ENCODE measurements at places on chromosomes 13 and 19.

DNA sequence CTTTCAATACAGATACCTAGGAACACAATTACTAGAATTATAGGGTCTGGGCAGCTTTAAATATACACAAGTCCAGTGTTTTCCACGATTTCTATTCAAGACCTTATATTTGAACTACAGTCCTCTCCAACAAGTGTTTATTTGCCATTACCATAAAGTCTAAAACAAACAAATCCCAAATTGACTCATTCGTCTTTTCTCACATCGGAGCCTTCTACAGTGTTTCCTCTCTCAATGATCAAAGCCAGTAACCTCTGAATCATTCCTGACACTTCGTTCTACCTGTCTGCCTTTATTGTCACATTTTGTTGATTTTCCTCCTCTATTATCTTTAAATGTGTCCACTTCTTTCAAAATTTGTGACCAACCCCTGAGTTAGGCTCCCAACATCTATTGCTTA is 1356.5 kb upstream of the SLC10A2 start:
- DNase-seq: no peak

- no peak for DNase-seq
Observed at GRCh38 chr13:20451397-20451796, 74.3 kb downstream of the CRYL1 start.

- no peak for DNase-seq
Observed at GRCh38 chr19:18339723-18340122, 675 bp upstream of the PGPEP1 start.

- no peak for DNase-seq
Observed at GRCh38 chr19:13152356-13152973, 2.3 kb downstream of the IER2 start.

GRCh38 chr13:27661017-27661416 is 39.3 kb downstream of the POLR1D start:
- no peak for DNase-seq

- DNase-seq: no peak
Observed at GRCh38 chr13:73850104-73850873, 283.9 kb downstream of the KLF12 start.

DNA sequence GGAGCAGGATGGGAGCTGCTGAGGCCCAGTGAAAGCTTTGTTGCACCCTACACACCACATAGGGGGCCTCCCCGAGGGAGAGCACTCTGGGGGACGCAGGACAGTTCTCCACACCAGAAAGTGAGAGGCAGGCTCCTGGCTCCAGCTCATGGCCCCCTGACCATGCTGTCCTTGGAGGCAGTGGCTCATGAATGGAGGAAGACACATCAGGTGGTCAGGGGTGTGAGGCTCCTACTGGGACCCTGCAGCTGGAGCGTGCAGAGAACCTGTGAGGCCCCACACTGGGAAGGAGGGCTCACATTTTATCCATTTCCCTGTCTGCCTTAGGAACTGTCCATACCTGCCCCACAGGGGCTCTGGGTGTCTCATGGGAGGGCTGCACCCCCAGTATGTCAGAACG is 85.3 kb downstream of the ZNF536 start:
- no peak for DNase-seq

DNA sequence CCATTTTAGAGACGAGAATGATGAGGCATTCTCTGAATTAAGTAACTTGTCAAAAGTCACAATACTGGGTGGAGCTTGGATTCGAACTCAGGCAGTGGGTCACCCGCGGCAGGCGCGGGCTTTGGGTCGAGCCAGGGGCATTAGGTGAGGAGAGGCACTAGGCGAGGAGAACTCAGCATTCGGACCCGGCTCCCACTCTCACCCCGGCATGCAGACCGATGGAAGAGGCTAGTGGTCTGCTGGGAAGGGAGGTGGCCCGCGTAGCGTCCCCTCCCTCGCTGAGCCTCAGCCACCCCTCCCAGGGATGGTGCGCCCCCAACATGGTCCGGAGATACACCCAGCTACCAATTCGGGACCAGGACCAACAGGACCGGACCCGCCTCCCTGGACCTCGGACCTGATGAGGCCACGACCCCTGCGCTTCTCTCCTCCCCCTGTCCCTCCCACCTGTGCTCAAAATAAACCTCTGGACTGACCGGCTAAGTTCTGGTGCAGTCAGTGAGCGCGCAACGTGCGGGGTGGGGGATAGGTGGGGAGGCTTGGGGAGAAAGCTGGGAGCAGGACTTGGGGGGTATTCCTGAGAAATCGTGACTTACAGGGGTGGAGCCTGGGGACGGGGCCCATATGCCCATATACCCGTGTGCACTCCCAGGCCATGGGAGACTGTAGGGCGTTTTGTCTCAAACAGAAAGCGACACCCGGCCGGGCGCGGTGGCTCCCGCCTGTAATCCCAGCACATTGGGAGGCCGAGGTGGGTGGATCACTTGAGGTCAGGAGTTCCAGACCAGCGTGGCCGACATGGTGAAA is 1.3 kb upstream of the SNAPC2 start:
- no peak for DNase-seq

GRCh38 chr13:47897411-47898050 is 103.5 kb downstream of the SUCLA2 start:
- DNase-seq: no peak

- no peak for DNase-seq
Observed at GRCh38 chr13:80618781-80619180, 277.9 kb upstream of the SPRY2 start.

GRCh38 chr13:94057618-94058186 is 421.8 kb downstream of the DCT start:
- DNase-seq: no peak

- no peak for DNase-seq
Observed at GRCh38 chr13:52949044-52949443, 79.6 kb upstream of the OLFM4 start.

- no peak for DNase-seq
Observed at GRCh38 chr19:16361254-16361653, 36.6 kb downstream of the KLF2 start.

DNA sequence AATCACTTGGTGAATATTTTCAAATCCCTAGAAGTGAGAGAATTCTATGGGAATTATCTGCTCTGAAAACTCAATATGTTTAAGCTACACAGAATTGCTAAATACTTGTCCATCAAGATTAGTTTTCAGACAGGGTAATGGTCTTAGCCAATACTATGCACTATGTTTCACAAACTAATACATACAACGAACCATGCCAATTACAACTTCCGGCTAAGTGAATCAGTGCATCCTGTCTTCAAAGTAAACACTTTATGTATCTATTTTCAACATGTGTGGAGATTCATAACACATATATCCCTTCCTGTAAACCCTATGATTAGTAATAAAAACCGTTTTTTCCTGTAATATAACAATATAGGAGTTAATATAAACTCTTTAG is 181.5 kb downstream of the POSTN start:
- no peak for DNase-seq

DNA sequence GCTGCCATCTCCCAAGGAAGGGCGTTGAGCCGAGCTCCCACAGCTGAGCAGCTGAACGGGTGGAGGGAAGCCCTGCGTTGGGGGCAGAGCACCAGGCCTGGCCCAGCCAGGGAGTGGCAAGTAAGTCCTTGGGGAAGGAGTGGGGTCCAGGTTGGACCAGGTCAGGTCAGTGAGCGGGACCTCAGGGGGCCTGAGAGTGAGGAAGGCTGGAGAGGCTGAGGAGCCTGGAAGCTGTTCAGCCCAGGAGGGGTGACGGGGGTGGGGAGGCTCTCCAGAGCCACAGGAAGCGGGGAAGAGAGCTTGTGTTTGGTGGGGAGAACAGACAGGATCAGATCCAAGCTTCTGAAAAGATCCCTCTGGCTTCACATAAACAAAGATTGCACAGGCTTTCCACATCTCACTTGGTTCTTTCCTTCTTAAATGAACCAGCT is 55.4 kb upstream of the ATP12A start:
- no peak for DNase-seq

DNA sequence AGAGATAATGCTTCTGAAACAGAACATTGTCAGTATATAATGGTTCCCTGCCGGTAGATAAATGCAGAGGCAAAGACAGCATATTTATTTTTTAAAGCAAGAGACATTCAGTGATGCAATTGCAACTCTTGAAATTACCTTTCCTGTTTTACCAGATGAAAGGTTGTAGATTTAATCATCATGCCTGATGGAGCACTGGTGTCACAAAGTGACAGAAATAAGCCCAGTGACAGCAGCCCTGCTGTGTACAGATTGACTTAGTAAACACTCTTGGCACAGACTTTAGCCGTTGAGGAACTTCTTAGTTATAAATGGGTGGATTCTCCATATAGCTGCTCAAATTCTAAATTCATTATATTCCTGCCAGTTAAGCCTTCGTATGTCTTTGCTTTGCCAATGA is 172.5 kb downstream of the ITGBL1 start:
- no peak for DNase-seq

DNA sequence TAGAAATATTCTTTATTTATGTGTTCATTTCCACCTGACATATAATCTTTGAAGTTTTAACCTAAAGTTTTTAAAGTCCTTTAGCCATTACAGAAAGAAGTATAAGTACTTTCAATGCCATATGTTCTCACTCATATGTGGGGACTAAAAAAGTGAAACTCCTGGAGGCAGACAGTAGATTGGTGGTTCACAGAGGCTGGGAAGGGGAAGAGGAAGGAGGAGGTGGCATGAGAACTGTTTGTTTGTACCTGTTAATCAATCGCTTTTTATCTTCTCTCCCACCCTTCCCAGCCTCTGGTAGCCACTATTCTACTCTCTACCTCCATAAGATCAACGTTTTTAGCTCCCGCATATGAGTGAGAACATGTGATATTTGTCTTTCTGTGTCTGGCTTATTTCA is 131.1 kb downstream of the MYO16 start:
- DNase-seq: no peak

DNA sequence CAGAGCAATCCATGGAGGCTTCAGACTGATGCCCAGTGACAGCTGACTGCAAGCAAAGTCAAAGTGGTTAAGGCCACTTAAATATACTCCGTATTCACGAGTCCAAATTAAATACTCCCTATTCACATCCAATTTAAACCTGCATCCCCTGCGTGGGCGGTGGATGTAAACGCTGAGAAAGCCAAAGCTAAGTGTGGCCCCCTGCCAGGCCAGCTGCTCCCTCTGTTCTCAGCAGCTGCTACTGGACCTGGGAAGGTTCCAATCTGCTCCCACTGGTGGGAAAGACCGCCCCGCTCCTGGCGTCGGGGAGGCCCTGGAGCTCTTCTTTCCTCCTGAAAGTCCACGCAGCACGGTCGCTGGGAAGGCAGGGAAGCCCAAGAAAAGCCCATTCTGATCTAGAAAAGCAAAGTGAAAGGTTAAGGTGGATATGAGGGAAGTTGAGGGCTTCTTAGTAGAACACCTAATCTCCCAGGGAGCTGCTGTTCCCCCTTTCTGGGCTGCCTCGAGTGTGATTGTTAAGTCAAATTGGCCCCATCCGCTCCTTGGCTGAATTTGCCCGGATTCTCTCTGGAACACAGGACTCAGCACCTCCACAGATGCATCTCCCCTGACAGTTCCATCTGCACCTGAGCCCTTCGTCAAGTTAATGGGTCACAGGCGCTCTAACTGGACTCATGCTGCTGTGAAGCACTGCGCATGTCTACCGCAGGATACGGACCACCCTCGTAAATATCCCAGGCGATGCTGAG is 205.5 kb downstream of the USP12 start:
- no peak for DNase-seq

GRCh38 chr19:42132851-42133528 is 744 bp upstream of the POU2F2 start:
- DNase-seq: peak; percentile 85

DNA sequence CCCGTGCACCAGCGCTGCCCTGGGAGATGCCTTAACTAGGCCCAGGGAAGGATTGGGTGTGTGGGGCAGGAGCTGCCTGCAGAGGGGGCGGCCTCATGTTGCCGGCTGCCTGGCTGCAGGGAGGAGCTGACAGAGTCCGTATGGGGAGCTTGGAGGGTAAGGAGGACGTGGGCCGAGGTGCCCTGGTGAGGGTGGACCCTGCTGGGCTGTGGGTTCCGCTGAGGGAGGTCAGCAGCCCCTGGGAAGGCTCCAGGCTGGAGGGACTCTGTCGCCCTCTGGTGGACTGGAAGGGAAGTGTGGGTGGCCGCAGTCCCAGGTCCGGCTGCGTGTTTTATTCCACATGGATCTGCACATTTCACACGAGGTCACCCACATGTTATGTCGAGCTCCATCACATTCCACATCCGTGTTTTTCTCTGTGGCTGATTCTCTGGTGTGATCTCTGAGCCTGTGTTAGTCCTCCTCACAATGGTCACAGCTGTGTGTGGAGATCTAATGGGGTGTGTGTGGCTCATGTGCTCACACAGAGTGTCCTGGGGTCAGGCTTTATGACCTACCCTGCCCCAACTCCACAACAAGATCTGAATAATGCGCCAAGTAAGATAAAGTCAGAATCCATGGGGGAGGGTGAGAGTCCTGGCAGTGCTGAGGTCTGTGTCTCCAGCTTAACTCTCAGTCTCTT is 1.8 kb upstream of the CEACAM8 start:
- DNase-seq: peak; percentile 20

DNA sequence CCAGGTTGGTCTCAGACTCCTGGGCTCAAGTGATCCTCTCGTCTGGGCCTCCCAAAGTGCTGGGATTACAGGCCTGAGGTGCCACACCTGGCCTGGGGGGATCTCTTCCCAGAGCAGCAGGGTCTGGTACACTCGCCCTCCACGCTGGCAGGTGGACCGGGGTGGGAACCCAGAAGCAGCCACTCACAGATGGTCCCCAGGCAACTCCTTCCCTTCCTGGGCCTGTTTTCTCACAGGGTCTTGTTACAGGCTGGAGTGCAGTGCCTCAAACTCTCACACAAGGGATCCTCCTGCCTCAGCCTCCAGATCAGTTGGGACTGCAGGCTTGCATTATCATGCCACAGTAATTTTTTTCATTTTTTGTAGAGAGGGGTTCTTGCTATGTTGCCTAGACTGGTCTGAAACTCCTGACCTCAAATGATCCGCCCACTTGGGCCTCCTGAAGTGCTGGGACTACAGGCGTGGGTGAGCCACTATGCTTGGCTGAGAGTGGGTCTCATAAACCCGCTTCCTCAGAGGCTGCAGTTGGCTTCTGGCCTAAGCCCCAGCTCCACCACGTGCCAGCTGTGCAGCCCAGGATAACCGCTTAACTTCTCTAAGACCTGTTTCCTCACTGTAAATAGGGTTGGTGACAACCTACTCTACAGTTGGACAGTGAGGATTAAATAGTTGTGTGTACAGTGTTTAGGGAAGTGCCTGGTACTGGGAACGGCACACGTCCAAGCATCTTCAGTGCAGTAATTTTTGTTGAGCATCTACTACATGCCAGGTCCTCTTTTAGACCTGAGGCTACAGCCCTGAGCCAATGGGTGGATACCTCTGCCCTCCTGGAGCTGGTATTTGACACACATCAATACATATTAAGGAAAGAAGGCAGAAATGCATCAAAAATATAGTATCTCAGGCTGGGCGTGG is 871 bp upstream of the CCER2 start:
- DNase-seq: no peak

DNA sequence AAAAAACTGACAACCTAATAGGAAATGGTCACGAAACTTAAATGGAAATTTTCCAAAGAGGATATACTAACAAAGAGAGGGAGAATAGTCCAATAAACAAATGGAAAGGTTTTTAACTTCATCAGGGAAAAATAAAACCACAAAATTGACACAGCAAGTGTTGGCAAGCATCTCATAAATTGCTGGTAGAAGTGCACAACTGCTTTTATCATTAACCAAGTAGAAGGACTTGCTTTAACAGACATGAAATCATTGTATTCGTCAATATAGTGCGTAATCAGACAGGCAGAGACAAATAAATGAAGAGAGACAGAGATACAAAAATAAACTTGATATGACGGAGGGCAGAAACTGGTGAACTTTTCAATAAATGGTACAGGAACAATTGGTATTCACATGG is 7.4 kb downstream of the TGDS start:
- no peak for DNase-seq
